ENCODE measurements at places on chromosomes 16 and 17.

- no peak for DNase-seq
Measured at GRCh38 chr16:54370278-54371040, 83.9 kb upstream of the IRX3 start.

GRCh38 chr17:55301521-55302406 is 37.0 kb downstream of the HLF start:
- no peak for DNase-seq

GRCh38 chr17:50167371-50167770 is 1.6 kb downstream of the SGCA start:
- no peak for DNase-seq

- DNase-seq, result no peak
Measured at GRCh38 chr17:82949361-82949760, 109.5 kb upstream of the ZNF750 start.

DNA sequence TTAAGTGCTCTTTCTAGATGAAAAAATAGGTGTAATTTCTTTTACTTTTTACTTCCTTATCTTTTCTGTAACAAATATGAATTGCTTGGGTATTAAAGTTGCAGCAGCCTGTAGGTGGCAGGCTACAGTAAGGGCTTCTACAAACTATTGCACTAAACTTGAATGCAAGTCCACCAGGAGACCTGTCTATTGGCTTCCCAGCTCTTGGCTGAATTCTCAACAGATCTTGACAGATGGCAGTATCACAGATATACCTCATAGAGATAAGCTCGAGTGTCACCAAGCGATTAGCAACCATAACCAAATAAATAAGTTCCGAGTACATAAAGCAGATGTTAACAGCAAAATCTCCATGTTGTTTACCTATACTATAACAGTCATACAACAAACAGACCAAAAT is 5.9 kb downstream of the BBS2 start:
- DNase-seq, result peak; percentile 34

GRCh38 chr16:66365651-66366050 is 840 bp upstream of the CDH5 start:
- DNase-seq, result no peak

- no peak for DNase-seq
Measured at GRCh38 chr17:14699574-14700185, 398.8 kb downstream of the HS3ST3B1 start.

DNA sequence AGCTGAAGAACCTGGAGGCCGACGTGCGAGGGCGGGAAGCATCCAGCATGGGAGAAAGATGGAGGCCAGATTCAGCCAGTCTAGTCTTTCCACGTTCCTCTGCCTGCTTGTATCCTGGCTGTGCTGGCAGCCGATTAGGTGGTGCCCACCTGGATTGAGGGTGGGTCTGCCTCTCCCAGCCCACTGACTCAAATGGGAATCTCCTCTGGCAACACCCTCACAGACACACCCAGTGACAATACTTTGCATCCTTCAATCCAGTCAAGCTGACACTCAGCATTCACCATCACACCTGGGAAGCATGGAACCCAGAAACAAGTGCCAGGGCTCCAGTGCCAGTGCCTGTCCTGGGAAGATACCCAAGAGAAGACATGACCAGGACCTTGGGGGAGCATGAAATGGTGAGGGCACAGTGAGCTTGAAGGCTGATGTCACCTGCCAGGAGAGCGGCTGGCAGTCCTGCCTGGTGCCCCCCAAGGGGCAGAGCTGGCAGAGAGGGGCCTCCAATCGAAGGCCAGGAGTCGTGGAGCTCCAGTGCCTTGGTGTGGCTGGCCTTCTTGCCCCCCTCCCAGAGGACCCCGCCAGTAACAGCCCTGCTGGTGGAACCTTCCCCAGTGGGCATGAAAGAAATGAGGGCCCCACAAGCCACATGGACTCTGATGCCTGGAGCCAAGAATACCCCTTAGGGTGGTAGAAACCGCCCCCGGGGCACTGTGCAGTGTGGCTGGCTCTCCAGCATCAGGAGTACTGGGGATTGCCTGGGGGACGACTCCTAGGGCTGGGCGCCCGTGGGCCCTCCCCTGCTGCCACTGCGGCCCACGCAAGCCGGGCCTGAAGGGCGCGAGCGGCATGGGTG is 643 bp upstream of the NPB start:
- no peak for DNase-seq

DNA sequence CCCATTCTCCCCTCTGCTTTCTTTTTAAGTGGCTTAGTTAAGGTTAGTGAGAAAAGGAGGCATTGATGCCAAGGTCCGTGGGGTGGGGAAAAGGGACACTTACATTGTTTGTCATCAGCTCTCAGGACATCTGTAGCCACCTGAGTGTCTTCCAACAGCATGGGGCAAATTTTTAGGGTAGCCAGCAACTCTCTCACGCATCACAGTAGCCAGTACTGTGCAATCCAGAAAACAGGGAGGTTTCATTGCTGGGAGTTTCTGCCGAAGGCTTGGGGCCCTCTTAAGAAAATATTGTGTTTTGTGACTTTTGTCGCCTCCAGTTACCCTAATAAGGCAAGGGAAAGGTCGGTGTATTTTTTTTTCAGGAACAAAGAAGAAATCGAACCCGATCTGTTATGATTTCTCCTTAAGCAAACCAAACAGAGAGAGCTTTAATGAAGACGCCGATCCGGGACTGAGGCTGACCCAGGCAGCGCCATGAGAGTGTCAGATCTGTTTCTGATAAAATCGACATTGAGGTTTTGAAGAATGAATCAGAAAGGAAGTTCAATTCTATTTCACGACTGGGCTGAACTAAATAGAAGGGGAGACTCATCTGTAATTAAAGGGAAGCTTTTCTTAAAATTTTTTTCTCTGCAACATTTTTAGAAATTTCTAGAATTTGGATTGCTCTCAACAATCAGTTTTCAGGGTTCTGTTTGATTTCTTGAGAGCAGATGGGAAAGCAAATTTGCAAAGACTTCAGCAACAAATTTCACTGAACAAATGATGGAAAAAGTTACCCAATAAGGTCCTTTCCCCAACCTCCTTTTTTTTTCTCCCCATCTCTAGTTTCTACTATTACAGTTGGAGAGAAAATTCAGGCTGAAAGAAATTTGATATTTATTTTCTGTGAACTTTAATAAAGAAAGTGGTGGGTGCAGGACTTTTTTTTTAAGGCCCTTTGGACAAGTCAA is 144.7 kb upstream of the IRX3 start:
- DNase-seq, result no peak

- no peak for DNase-seq
Measured at GRCh38 chr17:74512624-74513091, 18.6 kb downstream of the CD300LB start.

GRCh38 chr16:17303101-17303500 is 167.7 kb downstream of the XYLT1 start:
- DNase-seq, result no peak

DNA sequence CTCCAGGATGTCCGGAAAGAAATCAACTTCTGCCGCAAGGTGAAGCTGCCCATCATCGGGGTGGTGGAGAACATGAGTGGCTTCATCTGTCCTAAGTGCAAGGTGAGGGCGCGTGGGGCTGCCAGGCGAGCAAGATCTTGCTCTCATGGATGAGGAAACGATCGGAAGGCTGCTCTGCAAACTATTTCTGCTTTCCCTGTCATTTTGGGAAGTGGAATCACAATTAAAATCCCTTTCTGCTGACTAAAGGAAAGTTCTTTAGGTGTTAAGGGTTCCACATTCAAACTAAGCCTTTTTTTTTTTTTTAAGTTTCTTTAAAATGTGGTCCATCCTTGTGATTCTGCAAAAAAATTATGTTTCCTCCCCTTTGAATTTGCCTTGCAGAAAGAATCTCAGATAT is 17.7 kb downstream of the NUBP1 start:
- DNase-seq, result no peak

GRCh38 chr16:49684696-49685095 is 171.2 kb downstream of the ZNF423 start:
- DNase-seq, result no peak

- no peak for DNase-seq
Measured at GRCh38 chr16:79598348-79599181, 2.0 kb downstream of the MAF start.

DNA sequence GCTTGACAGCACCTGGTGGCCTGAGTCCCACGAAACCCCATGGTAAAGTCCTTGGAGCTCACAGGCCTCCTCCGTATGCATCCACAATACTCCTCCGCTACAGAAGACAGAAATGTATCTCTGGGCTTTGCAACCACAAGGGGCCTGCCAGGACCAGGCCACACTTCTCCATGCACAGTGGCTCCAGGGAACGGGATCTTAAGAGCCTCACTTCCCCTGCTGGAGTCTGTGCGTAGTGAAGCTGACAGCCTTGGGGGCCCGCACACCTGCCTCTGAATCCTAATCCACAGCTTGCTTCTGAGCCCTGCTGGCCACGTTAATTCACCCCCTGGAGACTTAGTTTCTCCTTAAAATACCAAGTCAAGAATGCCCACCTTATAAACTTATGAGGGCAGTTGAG is 125.7 kb downstream of the COPRS start:
- no peak for DNase-seq

- DNase-seq, result no peak
Measured at GRCh38 chr17:45345246-45345553, 28.4 kb upstream of the MAP3K14 start.

DNA sequence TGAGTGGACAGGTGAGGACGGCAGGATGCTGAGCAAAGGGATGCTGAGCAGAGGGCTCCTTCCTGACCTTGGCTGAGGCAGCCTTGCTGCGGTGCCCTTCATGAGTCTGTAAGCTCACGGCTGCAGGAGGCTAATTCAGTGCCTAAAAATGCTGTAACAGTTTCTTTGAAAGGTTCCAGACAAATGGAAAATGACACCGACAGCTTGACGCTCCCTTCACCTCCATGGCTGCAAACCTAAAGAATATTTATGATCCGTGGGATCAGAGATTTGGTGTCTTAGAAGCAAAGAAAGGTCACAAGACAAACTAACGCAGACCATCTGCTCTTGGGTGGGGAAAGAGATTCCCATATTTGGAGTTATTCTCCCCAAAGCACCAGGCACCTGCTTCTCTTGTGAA is 28.0 kb downstream of the TOM1L2 start:
- no peak for DNase-seq

DNA sequence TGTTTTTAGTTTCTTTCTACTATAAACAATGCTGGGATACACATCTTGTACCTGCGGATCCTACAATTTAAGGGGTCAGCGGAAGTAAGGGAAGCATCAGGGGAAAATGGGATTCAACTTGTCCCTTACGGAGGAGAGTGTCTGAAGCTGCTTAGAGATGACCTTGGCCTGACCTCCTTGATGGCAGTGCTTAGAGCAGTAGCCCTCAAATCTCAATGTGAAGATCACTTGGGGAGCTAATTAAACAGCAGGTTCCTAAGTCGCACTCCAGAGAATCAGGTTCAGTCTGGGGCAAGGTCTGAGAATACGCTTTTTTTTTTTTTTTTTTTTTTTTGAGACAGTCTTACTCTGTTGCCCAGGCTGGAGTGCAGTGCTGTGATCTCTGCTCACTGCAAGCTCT is 9.6 kb upstream of the METTL16 start:
- DNase-seq, result no peak

GRCh38 chr17:57404073-57404472 is 147.8 kb downstream of the MSI2 start:
- no peak for DNase-seq

DNA sequence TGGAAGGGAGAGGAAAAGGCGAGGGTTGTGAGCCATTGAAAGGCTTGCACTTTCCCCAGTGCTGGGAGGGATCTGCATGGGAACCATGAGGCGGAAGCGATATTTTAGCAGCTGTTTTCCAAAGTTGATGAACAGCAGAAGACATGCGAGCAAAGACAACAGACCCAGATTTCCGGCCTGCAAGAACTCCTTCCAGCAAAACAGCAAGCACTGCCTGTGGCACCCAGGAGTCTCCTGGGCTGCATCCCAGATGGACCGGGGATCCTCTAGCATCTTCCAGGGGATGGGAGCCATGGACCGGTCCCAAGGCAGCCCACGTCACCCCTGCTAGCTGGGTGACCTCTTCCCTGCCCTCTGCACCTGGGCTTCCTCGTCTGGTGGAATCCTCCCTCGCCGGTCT is 162.8 kb downstream of the IRF8 start:
- no peak for DNase-seq

DNA sequence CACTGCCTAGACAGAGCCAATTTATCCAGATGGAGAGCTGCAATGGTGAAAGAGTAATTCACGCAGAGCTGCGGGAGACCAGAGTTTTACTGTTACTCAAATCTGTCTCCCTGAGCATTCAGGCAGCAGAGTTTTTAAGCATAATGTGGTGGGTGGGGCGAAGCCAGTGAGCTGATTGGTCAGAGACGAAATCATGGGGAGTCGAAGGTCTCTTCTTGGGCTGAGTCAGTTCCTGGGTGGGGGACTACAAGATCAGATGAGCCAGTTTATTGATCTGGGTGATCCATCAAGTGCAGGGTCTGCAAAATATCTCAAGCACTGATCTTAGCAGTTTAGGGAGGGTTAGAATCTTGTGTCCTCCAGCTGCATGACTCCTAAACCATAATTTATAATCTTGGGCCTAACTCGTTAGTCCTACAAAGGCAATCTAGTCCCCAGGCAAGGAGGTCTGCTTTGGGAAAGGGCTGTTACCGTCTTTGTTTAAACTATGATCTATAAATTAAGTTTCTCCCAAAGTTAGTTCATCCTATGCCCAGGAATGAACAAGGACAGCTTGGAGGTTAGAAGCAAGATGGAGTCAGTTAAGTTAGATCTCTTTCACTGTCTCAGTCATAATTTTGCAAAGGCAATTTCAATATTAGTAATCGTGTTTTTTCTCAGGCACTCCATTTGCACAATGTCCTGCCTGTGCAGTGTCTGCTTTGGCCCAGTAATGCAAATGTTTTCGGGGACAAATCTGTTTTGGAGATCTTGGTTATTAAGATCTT is 27.0 kb downstream of the PIGL start:
- DNase-seq, result no peak

GRCh38 chr17:58006560-58006923 is 504 bp downstream of the SRSF1 start:
- DNase-seq, result no peak

DNA sequence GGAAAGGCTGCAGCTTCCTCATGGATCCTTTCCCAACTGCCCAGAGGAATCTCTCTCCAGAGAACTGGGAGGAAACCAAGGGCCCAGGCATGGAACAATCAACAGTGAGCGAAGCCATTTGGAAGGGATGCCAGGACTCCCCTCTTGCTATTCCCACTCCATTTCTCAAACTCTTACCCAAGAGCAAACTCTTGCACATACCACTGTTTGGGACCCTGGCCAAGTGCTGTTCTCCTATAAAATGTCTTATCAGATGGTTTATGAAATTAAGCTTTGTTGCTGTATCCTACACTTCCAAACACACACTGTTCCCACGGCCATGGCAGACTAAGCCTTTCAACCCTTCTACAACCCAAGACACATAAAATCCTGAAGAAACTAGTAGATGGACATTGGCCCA is 48.3 kb upstream of the AXIN2 start:
- DNase-seq, result no peak

- no peak for DNase-seq
Measured at GRCh38 chr16:84103678-84104077, 13.1 kb downstream of the MBTPS1 start.

DNA sequence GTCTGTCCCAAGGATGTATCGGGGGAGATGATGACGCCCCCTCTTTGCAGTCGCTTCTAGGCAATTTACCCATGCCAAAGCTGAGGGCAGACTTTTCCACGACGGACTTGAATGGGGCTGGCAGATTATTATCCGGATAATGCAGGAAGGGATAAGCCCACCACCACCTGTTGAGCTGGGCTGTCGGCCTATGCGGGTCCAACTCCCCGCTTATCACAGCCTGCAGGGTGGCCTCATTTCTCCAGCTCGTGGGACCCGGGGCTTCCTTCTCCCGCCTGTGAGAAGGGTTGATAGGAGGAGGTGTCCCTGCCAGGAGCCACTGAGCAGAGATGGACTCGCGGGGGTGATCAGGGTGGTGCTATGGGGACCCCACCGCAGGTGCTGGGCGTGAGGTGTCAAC is 559 bp downstream of the CACNG5 start:
- no peak for DNase-seq
